ENCODE measurements at places on chromosomes 3 and 15.

DNA sequence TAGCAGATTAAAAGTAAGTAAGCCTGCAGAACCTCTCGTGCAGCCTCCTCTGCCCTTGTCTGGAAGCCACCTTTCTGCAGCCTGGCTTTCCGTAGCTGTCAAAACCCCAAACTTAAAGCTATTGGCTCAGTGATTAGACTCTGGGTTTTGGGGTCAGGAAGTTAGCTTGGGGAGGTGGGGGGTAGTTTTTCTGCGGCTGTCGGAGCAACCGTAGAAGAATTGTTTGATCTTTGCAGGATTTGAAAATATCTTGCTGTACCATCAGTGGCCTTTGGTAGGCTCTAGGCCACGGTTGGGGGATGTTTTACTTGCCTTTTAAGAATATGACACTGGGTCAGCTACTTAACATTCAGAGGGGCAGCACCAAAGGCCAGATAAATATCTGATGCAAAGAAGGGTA, 88.4 kb upstream of the RASGRP1 start:
- no peak for DNase-seq

GRCh38 chr3:39080026-39080425, 27.4 kb downstream of the GORASP1 start:
- no peak for DNase-seq

GRCh38 chr15:40623361-40623760, 29.3 kb downstream of the KNL1 start:
- no peak for DNase-seq

GRCh38 chr15:97012986-97013385, 682.5 kb downstream of the NR2F2 start:
- DNase-seq, result no peak

GRCh38 chr3:23166276-23166675, 36.9 kb upstream of the UBE2E2 start:
- DNase-seq, result no peak

DNA sequence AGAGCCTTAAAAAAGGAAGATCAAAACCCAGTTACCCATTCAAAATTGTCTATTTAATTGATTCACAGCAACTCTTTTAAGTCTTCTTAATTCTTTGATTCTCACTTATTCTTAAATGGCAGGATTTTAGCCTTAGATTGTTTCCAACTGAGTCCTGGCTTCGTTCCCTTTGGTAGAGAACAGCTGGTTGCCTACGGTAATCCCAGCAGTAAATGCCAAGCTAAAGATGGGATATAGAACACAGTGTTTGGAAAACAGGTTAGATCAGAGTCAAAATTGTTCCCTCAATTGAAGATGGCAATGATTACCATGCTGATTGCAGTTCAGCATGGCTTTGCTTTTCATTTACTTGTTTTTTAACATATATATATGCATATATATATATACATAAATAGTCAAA, 300.9 kb downstream of the PYDC2 start:
- no peak for DNase-seq

GRCh38 chr3:72340476-72341379, 507.5 kb downstream of the SHQ1 start:
- no peak for DNase-seq

DNA sequence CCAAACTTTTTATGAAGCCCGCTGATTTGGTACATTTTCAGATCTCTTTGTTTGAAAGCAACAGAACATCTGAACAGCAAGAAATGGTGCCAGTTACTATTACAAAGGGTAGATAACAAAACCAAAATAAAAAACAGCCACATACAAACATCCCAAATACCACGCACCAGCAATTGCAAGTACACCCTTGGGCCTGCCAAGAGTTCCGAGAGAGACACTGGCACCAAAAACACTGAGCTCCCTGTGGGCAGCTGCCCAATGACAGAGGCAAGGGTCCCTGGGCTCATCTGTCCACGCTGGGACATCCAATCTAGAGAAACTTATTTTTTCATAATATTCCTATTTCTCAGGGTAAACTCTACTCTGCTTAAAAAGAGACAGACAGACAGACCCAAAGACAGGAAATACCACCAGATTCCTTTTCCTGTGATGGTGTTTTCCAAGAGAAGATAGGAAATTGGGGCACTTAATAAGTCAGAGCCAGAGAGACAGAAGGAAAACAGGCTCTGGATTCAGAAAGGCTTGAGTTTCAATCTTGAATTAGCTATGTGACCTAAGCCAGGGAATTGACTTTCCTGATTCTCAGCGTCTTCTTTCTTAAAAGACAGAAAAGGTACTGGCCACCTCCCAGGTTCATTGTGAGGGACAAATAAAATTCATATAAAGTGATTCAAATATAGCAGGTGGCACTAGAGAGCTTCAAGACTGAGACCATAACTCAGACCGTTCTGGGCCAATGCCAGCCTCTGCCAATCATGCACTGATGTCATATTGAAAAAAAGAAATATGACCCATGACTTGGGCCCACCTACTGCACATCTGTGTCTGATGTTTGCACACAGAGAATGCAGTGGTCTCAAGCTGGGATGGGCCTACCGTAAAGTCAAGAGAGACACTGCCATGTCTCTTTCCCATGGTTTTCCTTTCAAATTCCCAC, 61.3 kb downstream of the FOXP1 start:
- DNase-seq, result no peak

DNA sequence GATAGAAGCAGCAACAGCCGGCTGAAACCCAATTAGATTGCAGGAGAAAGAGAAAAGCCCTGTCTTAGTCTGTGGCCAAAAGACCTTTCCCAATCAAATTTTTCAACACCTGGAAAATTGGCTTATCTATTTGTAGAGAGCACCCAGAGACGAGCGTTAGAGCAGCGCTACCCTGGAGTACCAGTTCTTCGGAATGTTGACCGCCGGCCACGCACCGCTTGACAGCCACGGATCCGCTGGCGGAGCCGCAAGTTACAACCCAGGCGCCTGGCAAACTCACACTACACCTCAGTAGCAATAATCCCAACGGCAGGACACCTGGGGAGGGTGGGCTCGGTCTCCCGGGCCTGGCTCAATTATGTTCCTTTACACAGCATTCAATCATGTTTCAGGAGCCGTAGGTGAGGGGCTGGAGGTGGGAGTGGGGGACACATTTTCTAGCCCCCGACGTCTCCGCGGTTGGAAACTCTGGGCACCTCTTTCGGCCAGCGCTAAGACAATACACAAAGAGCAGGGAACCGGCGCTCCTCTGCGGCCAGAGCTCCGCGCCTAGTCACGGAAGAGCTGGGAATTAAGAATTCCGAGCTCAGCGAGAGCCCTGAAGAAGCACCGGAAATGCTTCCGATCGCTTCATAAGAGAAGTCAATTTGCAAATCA, 1.2 kb downstream of the MB21D2 start:
- no peak for DNase-seq

GRCh38 chr3:138172625-138173024, 2.1 kb downstream of the DBR1 start:
- no peak for DNase-seq

- no peak for DNase-seq
These were observed 59.0 kb downstream of the PRKAR2A start for GRCh38 chr3:48788544-48789162.

- DNase-seq, result no peak
These were observed 113.5 kb downstream of the VPS13C start for GRCh38 chr15:61946778-61947177.

DNA sequence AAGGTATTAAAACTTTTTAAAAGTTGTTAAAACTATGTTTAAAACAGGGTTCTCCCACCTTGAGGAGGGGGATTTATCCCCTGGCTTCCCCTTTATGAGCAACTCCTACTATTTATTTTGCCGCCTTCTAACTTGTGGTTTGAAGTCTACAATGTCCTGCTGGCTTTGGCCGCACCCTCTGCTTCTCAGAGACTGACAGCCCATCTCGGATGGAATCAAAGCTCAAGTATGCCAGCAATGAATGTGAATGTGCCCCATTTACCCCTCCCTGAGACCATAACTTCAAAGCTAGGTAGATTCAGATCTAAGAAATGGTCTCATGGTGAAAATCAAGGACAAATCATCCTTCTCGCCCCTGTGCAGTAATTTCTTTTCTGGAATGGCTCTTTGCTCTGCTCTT, 10.3 kb downstream of the ZBTB38 start:
- no peak for DNase-seq

GRCh38 chr3:10753964-10754363, 62.1 kb upstream of the SLC6A11 start:
- DNase-seq, result peak; percentile 44

DNA sequence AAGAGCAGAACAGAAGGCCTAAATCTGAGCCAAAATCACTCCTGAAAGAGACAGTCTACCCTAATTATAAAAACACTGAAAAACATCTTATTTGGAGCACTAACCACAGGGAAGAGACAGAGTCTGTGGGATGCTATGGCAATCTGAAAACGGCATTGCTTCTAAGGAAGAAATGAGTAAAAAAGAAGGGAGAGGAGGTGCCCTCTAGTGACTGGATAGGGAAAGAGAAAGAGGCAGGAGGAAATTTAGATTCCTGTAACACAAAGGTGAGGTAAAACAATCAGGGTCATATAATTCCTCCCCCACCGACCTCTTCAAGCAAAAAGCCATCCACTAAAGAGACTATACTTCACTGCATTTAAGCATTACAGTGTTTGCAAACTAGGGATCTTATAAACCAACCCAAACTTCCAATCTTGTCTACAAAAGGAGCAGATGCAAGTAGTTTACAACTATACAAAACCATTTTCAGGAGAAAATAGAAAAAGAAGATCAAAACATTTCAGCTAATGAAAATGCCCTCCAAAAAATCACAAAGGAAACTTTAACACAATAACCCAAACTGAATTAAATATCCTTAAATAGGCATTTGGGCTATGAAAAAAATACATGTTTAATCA, 32.6 kb downstream of the HACD2 start:
- DNase-seq, result peak; percentile 10

DNA sequence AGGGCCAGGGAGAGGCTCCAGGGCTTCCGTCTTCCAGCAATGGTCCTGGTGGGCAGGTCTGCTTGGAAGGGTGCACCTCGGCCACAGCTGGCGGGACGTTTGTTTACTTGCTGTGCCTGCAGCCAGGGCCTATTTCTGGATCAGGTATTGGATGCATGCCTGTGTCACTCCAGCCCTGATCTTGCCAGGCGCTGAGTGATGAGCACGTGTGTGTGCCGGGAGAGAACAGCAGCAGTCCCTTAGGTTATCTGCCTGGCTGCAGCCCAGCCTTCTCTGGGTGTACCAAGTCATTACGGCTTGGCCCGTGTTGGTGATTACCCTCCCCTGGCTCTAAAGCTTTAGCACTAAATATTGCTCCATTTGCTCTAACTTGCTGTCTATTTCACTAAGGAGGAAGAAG, 14.9 kb downstream of the CCDC32 start:
- no peak for DNase-seq

DNA sequence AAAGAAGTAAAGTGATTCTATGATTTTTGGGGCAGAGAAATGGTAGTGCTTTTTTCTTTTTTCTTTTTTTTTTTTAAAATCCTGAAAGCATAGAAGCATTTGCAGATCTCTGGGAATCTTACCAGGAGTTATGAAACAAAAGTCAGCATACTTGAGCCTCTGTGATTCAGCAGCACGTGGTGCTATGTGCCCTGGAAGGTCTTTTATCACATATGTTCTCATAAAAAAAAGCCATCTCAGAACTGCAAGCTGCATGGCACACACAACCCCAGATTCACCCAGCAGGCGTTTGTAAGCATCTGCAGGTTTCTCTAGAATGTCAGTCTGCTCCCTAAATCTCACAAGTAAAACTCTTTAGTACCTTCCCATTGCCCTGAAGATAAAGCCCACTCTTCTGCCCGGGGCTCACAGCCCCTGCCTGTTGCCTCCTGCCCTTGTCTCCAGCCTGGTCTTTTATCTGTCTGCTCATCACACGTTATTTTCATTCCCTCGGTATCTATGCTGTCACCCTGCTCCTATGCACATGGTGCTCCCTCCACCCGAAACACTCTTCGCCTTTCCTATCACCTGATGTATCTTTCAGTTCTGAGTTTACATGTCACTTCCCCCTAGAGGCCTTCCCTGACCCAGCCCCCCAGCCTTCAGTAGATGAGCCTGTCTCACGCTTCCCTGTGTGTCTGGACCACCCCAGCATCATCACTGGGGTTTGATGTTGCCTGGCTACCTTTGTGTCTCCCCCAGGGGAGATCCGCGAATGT, 72.4 kb downstream of the CHDH start:
- DNase-seq, result no peak

- no peak for DNase-seq
These were observed 734.3 kb upstream of the CFAP20DC start for GRCh38 chr3:59784164-59784563.

DNA sequence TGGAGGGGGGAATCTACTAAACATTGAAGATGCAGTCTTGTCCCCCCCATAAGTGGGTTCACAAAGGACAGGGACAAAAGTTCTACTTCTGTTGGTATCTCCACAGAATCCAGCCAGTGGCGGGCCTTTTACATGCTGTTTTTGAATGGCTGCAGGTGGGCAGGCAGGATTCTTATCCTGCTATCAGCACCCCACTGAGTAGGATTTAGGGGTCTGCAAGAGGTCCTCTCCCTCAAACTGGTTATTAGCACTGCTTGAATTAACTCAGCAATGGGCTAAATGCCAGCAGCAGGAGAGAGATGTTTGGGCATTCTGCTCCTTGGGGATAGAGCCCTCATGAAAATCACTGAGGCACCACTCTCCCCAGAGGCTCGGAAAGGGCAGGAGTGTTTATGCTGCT, 40.3 kb downstream of the SEMA5B start:
- DNase-seq, result no peak

DNA sequence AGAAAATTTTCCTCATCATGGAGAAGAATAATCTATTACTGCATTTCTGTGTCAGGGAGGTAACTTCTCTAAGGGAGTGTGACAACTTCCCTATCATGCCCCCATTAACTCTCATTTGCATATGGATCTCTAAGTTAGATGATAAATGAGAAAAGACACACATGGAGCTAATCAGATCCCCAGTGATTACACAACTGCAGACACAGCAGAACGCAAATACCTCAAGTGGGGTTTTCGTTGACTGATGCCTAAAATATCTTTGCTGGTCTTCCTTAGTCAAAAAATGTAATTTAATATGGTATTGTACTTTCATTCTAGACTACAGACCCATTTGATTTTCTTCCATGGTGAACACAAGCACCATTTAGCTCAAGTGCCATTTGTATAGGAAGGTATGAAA, 630.5 kb downstream of the TBL1XR1 start:
- DNase-seq, result no peak

DNA sequence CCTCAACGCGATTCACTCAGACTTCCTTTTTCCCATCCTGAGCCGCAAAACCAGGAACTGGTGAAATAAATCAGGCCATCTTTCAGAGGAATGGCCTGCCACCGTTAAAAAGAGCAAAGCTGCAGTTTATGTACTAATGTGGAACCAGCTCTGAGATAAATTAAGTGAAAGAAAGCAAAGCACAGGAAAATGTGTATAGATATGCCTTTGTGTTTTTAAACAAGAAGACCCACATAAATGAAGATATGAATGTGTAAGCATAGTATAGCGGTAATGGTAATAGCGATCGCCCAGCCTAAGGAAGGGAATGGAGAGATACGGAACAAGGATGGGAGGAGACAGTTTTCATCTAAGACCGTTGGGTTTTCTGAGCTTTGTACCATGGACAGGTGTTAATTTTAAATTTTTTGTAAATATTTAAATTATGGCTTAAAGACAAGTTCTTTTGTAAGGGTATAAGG, 30.8 kb upstream of the RPN1 start:
- no peak for DNase-seq

Measured in HTR-8/SVneo (cell line).